ENCODE measurements at places on chromosomes 3 and 15.

DNA sequence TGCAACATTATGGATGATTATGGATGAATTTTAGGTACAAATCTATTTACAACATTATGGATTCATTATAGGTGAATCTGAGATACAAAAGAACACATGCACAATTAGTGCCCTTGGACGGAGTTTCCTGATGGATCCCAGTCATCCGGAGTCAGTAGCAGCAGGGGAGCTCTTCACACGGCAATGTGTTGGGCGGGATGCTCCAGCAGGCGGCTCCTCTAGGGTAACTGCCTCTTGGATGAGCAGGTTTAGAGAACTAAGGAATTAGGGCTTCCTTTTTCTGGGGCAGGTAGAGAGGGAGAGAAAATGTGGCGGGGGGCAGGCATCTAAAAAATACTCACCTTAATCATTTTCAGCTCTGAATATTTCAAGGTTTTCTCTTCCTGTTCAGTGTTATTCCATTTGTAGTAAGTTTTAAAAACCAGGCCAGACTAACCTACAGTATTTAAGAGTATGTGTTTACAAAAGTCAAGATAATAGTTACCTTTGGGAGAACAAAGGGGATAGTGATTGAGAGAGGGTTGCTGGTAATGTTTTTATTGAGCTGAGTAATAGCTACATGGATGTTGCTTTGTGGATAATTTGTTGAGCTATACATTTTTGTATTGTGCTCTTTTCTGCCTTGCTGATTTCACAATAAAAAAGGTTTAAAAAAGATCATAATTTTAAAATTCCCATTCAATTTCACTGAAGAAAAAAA is 27.4 kb upstream of the GOLM2 start:
- no peak overlapping the region for H3K27ac ChIP-seq
- no peaks in the 10 kb centered on the region for H3K27me3 ChIP-seq
- no peaks in the 10 kb centered on the region for H3K36me3 ChIP-seq
- DNase-seq = no peak

- no peak overlapping the region for H3K4me3 ChIP-seq
- H3K4me1 ChIP-seq = no peaks in the 10 kb centered on the region
- H3K27ac ChIP-seq = no peak overlapping the region
- no peaks in the 10 kb centered on the region for H3K27me3 ChIP-seq
- H3K36me3 ChIP-seq = no peaks in the 10 kb centered on the region
These were observed 330.6 kb upstream of the MCTP2 start for GRCh38 chr15:93900476-93901400.

GRCh38 chr3:29686889-29687592 is 406.2 kb downstream of the RBMS3 start:
- no peak overlapping the region for H3K4me3 ChIP-seq
- H3K27ac ChIP-seq = peak overlapping the region; percentile 55

- H3K27ac ChIP-seq = no peak overlapping the region
- H3K4me1 ChIP-seq = peaks cover 2% of the 10 kb centered on the region
- no peaks in the 10 kb centered on the region for H3K36me3 ChIP-seq
- no peaks in the 10 kb centered on the region for H3K27me3 ChIP-seq
- no peak for DNase-seq
- H3K4me3 ChIP-seq = no peak overlapping the region
These were observed 46.6 kb upstream of the FHIT start for GRCh38 chr3:61297821-61298220.

DNA sequence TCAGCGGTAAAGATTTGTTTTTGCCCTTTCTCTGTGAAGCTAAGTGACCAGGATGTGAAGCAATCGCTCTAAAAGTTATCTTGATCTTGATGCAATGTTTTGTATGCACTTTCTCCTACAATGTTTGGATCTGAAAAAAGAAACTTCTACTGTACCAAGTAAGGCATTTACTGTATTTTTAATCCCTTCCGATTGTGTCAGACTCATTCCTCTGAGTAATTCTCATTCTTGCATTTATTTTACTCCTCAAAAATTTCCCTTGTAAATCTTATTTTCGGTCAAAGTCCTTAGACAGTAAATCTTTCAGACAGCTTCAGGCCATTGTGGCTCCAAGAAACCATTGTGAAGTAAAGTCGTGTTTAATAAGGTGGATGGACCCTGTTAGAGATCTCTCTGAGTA is 141.9 kb downstream of the TP63 start:
- H3K4me1 ChIP-seq = peaks cover 12% of the 10 kb centered on the region
- DNase-seq = peak; percentile 10
- no peak overlapping the region for H3K4me3 ChIP-seq
- no peaks in the 10 kb centered on the region for H3K27me3 ChIP-seq
- no peak overlapping the region for H3K27ac ChIP-seq

All from hepatocyte (in vitro differentiated cells).